ENCODE measurements at places on chromosomes 12 and 14.

GRCh38 chr14:61839507-61839906, 77.3 kb downstream of the SNAPC1 start:
- no peak for DNase-seq

GRCh38 chr12:2057041-2057794, 4.4 kb downstream of the CACNA1C start:
- DNase-seq: peak; percentile 2

- DNase-seq: no peak
These were observed 15.3 kb downstream of the COL2A1 start for GRCh38 chr12:47989023-47989417.

DNA sequence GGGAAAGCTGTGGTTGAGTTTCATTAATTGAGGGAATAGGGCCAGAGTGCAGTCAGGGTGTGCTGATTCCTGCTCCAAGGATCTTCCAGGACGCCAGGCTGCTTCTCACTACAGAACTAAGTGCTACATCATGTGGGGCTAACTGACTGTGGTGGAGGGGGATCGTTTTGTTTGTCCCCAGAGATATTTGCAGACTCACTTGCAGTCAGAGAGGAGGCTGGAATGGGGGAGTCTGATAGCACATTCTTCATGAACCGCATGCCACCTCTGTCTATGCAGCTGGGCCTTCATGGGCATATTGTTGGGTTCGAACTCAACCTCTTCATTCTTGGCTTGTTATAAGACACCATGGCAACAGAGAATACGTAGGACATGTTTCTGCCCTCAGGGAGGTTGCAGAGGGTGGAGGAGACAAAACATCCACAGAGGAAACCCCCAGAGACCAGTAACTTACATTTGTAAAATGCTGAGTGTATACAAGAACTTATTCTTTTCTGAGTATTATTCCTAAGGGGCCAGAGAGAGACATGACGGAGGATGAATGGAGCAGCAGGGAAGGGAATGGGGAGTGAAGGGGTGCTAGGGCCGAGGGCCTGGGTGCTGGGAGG, 13.0 kb downstream of the KRT7 start:
- DNase-seq: no peak

GRCh38 chr12:60194678-60195077, 598.8 kb downstream of the SLC16A7 start:
- no peak for DNase-seq

DNA sequence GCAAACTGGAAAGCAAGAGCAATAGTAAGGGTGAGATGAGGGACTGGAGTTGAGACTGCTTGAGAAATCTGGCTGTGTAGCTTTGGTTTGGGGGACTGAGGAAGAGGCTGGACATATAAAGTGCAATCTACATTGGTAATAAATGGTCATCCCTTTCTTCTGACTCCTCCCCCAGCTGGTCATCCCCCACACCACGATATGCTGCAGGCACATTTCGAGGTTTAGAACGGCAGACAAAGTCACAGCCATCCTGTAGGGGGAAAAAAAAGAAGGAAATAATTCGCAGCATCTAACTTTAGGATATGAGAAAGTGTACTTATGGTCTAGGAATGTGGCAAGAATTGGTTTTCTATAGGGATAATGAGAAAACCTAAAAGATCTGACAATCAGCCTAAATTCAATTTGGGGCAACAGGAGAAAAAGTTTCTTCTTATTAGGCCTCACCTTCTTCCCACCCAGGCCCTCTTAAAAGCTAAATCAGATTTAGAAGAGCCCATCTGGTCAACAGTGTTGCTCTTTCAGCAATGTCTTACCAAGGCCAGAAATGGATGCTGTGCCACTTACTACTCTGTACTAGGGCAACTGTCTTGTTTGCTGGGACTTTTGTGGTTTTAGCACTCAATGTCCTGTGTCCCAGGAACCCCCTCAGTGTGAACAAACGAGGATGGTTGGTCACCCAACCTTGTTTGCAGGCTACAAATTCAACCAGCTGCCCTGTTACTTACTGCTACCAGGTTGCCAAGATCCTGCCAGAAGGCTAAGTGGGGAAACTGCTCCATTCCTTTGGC, 7.6 kb downstream of the M6PR start:
- DNase-seq: no peak

DNA sequence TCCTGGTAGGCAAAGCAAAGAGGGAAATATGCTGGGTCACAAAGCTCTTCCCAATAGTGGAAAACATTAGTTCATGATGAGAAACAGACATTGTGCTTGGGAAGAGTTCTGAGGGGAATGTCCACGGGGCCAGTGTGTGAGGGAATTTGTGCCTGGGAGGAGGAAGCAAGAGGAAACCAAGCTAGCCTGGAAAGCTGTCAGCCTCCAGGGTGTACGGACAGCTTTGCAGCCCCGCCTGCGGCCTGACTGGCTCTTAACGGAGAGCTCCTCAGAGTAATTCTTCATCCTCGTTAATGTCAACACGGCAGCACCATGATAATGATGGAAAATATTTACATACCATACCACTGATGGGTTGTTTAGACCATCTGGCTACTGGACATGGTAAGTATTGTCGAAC, 32.4 kb downstream of the PITPNM2 start:
- no peak for DNase-seq

DNA sequence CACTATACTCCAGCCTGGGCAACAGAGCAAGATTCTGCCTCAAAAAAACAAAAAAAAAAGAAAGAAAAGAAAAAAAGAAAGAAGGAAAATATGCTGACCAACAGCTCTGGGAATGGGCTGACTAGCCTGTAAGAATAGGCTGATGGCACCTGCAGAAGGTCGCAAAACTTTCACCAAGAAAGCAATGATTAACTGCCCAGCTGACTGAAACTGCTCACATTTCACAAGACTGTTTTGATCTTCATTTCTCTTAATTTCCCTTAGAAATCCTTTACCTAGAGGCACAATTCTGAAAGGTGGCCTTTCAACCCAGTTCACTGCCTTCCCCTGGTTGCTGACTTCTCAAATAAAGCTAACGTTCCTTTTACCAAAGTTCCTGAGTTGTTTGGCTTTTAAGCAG, 12.4 kb downstream of the BEST3 start:
- no peak for DNase-seq

DNA sequence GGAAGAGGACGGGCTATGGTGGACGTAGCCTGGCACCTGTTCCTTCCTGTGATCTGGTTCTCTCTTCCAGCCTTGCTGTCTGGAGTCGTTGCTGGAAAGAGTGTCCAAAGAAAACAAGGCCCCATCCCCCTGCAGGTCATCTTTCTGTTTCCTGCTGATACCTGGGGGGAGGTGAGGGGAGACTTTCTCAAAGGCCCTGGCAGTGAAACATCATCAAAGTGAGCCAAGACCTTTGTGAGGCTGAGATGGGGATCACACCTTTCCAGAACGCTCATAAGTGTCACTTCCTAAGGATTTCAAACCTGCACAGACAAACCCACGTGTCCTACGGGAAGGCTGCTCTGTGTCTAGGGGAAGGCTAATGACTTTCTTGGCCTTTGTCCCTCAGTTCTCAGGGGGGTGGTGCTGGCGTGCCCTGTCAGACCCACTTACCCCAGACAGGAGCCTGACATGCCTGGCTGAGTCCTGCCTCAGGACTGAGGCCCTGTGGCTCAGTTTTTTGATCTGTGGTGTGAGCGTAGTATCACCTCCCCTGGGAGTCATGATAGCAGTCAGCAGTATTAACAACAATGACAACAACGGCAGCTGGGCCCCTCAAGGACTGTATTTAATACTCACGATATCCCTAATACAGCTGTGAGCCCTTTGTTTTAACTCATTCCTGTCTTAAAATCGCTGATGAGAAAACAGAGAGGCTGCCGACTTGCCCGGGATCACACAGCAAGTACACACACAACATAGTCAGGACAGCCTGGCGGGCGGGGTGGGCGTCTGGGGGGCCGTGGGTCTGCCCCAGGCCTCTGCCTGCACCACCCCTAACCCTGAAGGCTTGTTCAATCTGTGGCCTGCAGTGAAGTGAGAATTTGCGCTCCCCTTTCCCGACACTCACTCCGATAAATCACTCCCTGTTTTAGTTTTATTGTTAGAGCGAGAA, 235.2 kb downstream of the SLC41A2 start:
- no peak for DNase-seq

Measured in retinal pigment epithelial cell (primary cell).